ENCODE measurements at places on chromosomes 4 and X. TPM values are rescaled to one million over a fixed set of nuclear protein-coding genes. Genes with fewer than 3 reads are reported as not detected.

RBM47 gene
- 1.7 TPM for total RNA-seq

AWAT2 gene
- total RNA-seq, result not detected

DGKK gene
- not detected for total RNA-seq

DCAF4L1 gene
- 0.13 TPM for total RNA-seq

SATL1 gene
- not detected for total RNA-seq

GPR50 gene
- not detected for total RNA-seq

REPS2 gene
- total RNA-seq, result 3.8 TPM

ENAM gene
- not detected for total RNA-seq

CXCL11 gene
- total RNA-seq, result not detected

ANXA5 gene
- total RNA-seq, result 480 TPM

CCDC158 gene
- total RNA-seq, result not detected

ZNF157 gene
- under 0.01 TPM for total RNA-seq

SMARCA1 gene
- total RNA-seq, result 28.8 TPM

H2BW2 gene
- not detected for total RNA-seq

ADRA2C gene
- total RNA-seq, result not detected

SPARCL1 gene
- total RNA-seq, result 1.0 TPM
